Activated CD8-positive, alpha-beta T cell treated with anti-CD3 and anti-CD28 coated beads, Interleukin-2, amount 10 ng/mL, durations not matched to agents 7 days and 5 days (primary cell): ENCODE measurements at places on chromosomes 2 and 18. TPM values are rescaled to one million over a fixed set of nuclear protein-coding genes. Genes with fewer than 3 reads are reported as not detected.

DNA sequence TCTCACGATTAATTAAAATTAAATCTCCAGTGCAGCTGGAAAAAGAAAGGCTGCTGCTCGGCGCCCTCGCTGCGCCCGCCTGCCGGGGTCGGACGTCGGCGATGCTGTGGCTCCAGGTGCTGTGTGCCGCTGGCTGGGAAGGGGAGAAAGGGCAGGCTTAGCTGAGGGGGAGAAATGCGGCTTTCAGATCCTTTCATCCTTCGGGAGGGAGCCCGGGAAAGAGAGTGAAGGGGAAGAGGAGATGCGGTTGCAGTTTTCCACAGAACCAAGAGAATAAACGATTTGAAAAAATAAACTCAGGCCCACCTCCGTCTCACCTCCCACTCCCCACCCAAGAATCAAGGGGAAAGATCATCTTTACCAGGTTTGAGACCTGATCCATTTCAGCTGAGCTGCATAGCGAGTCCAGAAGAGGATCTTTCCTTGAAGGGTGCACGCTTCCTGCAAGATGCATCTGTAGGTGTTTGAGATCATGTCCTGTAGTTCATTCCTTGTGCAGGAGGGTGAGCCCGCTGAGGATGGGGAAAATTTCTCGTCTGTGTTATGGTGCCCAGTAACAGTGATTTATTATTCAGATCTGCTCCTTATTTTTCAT is 495 bp downstream of the TMEM169 start:
- no peak for DNase-seq

GRCh38 chr2:133458280-133458679 is 110.0 kb downstream of the NCKAP5 start:
- DNase-seq: no peak

DNA sequence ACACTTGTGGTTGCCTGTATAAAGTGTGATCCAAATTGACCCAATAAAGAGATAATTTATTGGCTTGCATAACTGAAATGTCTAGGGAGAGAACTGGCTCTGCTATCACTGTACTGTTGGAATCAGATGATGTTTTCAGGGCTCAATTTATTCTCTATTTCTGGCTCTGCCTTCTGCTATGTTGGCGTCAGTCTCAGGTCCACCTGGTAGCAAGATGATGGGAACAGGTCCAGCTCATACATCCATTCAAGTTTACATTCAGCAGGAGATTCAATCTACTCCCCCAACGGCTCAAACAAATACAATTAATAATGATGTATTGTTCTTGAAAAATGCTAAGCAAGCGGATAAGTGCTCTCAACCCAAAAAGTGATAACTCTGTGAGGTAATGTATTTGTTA is 297.7 kb upstream of the SYT4 start:
- no peak for DNase-seq

GRCh38 chr18:77065221-77065981 is 67.2 kb downstream of the MBP start:
- DNase-seq: no peak

DNA sequence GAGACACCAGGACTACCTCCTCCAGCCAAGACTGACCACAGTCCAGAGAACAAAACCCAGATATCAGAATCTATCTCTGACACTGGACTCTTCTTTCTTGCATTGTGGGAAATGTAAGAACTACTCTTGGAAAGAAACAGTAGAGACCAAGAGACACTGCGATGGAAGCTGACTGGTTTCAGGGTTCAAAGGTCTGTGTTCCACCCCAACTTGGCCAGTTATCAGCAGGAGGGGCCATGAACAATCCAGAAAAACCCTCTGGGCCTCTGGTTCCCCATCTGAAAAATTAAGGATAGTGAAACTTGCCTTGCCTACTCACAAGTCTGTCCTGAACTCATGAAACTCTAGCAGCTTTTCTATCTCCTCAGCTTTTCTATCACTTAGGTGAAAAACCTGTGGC is 166.5 kb downstream of the SUCLG1 start:
- no peak for DNase-seq

GRCh38 chr2:212958757-212959295 is 192.6 kb downstream of the IKZF2 start:
- DNase-seq: no peak

DNA sequence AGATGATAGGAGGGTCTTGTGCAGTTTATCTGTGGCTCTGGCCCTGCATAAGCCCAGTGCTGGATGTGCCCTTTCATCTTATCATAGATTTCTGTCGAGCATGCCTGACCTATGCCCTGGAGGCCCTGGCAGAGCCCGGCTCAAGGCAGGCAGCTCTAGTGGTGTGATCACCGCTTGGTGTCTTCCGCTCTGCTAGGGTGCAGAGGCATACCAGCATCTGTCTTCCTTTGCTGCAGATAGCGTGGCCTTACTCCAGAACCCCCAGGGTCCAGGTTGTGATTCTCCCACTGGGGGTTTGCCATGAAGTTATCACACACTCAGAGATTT is 13.7 kb upstream of the TRAF3IP1 start:
- DNase-seq: no peak

- DNase-seq: no peak
Observed at GRCh38 chr2:20623241-20623640, 27.7 kb downstream of the HS1BP3 start.

- DNase-seq: no peak
Observed at GRCh38 chr18:73945130-73945792, 202.4 kb downstream of the FBXO15 start.

- no peak for DNase-seq
Observed at GRCh38 chr18:29853126-29853525, 1189.4 kb downstream of the DSC3 start.

- DNase-seq: no peak
Observed at GRCh38 chr2:215404348-215405012, 31.4 kb downstream of the FN1 start.

DNA sequence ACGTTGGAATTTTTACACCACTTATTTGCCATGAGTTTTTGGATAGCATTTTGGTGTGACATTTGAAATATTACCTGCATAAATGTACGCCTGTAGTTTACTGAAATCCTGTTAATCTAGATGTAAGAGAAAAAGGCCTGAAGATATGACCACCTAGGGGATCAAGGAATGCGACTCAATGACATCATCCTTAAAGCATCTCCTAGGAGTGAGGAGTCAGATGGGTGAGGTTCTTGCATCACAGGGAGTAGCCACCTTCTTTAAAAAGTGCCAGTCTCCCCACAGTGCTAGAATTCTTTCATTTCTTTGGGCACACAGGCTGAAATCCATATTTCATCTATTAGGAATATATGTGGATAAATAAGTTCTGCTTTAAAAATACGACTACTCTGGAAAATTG is 34.5 kb downstream of the ADCYAP1 start:
- no peak for DNase-seq

DNA sequence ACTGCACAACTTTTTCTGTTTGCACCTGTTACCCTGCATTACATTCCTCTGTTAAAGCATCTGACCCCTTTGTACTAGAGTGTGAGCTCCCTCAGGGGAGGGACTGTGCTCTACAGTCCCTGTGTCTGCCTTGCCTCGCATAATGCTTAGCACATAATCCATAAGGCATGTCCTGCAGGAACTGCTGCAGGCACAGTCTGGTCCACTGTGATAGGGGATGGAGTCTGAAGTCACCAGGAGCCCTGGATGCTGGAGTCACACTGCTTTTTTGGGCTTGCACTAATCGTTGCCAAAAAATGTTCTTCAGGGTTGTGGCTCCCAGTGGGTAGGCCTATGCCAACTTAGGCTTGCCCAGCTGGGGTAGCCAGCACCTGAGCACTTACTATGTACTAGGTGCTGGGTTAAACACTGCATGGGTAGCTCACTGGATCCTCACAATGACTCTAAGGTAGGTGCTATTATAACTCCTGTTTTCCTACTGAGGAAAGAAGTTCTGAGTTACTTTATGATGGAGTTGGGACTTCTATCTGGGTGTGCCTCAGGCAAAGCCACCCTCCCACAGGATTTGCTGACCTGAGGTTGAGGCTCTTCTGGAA is 33.3 kb downstream of the COPS7B start:
- no peak for DNase-seq

- no peak for DNase-seq
Observed at GRCh38 chr18:29146068-29146467, 969.1 kb upstream of the CDH2 start.

- no peak for DNase-seq
Observed at GRCh38 chr2:9668687-9669345, 38.0 kb upstream of the YWHAQ start.

DNA sequence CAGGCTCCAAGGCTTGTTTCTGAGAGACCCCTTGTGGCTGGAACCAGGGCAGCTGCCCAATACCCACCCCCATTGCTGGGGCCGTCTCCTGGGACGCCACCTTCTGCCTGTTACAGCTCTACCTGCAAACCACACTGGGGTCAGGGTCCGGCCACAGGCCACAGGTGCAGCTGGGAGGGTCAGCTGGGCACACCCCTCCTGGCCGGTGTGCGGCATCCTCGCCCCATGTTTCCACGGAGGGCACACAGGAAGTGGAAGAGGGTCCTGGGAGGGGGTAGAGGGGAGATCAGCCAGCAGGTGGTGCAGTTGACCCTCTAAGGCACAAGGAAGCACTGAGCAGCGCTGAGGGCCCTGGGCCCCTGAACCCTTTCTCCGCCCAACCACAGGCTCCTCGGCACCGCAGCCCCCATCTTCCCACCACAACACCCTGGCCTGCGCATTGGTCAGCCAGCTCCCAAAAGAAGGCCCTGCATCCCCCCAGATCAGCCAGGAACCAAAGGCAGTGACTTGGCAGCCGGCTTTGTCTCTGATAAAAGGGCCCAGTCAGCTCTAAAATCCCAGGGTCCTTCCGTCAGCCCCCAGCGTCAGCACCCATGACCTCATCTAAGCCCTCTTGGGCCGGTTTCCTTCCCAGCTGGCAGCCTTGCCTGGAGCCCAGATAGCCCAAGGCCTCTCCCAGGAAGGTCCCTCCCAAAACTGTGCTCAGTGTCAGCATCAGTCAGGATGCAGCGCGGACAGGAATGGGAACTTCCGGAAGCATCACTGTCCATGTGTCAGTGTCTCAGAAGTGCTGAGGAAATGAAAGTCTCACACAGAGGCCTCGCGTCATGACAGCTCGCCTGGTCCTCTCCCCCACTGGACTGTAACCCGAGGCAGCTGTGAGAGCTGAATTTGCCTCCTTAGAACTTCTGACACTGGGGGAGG is 1.7 kb downstream of the ERFE start:
- peak; percentile 51 for DNase-seq

DNA sequence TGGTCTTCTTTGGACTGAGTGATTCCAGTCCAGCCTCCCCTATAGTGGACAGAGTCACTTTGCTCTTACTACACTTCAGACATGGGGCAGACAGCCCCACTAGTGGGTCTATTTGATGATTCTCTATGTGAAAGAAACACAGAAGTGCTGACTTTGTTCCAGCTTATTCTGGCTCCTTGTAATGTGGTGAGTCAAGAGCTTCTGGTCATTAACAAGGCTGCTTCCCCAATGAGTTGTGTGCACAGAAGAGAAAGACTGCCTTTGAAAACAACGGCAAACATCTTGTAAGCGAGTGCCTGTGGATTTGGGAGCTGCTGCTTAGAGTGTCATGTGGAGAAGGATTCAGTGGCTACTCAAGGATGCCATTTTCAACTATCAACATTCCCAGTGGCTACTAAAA is 39.1 kb downstream of the RMC1 start:
- no peak for DNase-seq

DNA sequence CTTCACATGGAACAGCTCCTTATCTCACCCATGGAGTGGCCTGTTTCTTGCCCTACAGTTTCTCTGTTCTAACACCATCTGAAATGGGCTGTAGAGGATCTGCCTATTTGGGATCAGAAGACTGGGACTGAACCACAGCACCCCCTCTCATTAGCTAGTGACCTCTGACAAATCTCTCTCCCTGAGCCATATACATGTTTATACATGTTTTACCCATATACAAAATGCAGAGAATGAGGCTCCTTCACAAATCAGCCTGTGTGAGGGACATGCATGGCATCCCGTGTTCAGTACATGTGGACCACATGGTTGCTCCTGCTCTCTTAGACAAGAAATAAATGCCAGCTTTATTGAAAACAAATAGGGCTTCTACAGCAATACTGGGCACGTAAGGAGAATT is 282.7 kb downstream of the ALK start:
- DNase-seq: no peak

- DNase-seq: no peak
Observed at GRCh38 chr2:135890835-135891234, 14.6 kb upstream of the MCM6 start.

GRCh38 chr2:113136828-113137775 is 9.7 kb downstream of the IL1RN start:
- peak; percentile 64 for DNase-seq

- DNase-seq: no peak
Observed at GRCh38 chr2:38866773-38867443, 8.8 kb downstream of the DHX57 start.

DNA sequence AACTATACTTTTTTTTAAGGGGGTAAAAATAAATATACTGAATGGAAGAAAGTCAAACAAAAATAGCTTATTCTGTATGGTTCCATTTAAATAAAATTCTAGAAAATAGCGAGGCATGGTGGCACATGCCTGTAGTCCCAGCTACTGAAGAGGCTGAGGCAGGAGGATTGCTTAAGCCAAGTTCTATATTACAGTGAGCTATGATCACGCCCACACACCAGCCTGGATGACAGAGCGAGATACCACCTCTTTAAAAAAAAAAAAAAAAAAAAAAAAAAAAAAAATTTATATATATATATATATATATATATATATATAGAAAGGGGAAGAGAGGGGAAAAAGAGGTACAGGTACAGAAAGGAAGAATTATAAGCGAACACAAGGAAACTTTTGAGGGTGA is 77.7 kb downstream of the MEMO1 start:
- no peak for DNase-seq

GRCh38 chr18:55362303-55362702 is 225.7 kb downstream of the TCF4 start:
- no peak for DNase-seq

- peak; percentile 72 for DNase-seq
Observed at GRCh38 chr2:65064728-65065552, 8.7 kb downstream of the CEP68 start.

GRCh38 chr2:233480490-233481202 is 85.9 kb downstream of the USP40 start:
- no peak for DNase-seq

DNA sequence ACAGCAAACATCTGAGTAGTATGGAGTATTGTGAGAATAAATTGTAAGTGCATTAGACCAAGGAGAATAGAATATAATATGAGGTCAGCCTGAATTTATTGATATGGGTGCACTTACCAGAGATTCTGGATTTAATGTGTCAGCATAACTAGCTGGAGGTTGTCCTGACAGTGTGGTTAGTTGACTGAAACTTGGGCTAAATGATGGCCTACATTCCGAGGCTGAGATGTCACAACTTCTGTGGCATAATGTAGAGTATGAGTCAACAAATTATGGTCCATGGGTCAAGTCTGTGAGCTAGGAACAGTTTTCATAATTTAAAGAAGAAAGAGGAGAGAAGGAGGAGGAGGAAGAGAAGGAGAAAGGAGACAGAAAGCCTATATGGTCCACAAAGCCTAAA is 127.6 kb downstream of the QPCT start:
- DNase-seq: no peak

VSNL1 gene
- total RNA-seq: not detected

RIT2 gene
- total RNA-seq: not detected

REEP1 gene
- total RNA-seq: 0.21 TPM

STAT4 gene
- total RNA-seq: 157 TPM

TLX2 gene
- 0.34 TPM for total RNA-seq

KIAA2012 gene
- total RNA-seq: not detected

ICOS gene
- total RNA-seq: 31.1 TPM

PLGLB2 gene
- total RNA-seq: 0.53 TPM

POTEC gene
- not detected for total RNA-seq

SCYGR7 gene
- not detected for total RNA-seq

IL36RN gene
- not detected for total RNA-seq

GTF2A1L gene
- not detected for total RNA-seq

KLHL30 gene
- not detected for total RNA-seq
